Naive thymus-derived CD8-positive, alpha-beta T cell (primary cell): ENCODE measurements at places on chromosomes 13 and 19.

DNA sequence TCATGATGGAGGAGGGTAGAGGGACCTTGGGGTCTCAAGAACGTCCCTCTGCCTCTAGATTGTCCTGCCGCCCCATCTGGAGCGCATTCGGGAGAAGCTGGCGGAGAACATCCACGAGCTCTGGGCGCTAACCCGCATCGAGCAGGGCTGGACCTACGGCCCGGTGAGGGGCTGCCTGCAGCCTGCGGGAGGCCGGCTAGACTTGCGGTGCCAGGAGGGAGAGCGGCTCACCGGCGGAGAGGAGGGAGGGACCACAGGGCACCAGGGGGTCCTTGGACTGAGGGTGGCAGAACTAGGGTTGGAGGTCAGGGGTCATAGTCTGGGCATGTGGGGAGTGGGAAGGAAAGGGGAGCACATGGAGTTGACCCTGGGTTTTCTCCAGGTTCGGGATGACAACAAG lies 29.9 kb downstream of the RYR1 start:
- DNase-seq: no peak

DNA sequence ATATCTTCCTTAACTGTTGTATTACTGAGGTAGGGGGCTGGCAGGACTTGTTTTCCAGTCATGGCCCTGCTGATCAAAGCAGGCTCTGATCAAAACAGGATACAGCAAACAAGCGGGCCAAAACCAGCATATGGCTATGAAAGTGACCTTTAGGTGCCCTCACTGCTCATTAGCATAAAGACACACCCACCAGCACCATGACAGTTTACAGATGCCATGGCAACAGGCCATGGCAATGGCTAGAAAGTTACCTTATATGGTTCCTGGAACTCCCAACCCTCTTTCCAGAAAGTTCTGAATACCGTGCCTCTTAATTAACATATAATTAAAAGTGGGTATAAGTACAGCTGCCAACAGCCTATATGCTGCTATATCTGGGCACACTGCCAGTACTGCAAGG lies 551.4 kb upstream of the SGCG start:
- no peak for DNase-seq

- DNase-seq: no peak
Observed at GRCh38 chr13:40576369-40576768, 90.1 kb downstream of the FOXO1 start.

- DNase-seq: no peak
Observed at GRCh38 chr13:20672772-20673171, 30.7 kb upstream of the IL17D start.

DNA sequence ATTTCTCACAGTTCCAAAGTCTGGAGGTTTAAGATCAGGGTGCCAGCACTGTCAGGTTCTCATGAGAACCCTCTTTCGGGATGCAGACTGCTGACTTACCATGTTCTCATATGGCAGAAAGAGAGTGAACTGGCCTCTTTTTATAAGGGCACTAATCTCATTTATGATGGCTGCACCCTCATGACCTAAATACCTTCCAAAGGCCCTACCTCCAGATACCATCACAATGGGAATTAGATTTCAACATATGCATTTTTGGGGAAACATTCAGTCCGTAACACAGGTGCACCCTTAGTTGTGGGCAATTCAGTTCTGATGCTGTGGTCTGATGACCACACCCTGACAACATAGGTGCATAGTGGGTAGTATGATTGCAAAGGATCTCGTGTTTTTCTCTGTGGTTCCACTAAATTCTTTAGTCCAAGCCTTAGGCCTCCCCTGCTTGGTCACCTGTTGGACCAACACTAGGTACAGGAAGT lies 33.3 kb downstream of the GARRE1 start:
- no peak for DNase-seq

DNA sequence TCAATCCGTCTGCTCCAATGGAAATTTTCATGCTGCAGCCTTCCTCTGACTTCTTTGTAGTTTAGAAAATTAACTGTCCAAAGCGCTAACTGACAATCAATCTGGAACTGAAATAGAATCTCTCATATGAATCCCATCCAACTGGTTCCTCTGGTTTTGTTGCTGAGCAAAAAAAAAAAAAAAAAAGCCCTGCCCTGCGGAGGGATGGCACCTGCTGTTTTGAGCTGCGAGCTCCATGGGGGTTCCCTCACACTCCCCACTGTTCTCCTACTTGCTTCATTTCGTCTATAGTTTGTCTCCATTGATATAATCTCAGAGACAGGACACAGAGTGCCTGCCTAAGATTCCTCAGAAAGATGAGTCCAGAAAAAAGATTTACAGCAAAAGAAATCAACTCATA lies 33.4 kb downstream of the FAAP24 start:
- no peak for DNase-seq

DNA sequence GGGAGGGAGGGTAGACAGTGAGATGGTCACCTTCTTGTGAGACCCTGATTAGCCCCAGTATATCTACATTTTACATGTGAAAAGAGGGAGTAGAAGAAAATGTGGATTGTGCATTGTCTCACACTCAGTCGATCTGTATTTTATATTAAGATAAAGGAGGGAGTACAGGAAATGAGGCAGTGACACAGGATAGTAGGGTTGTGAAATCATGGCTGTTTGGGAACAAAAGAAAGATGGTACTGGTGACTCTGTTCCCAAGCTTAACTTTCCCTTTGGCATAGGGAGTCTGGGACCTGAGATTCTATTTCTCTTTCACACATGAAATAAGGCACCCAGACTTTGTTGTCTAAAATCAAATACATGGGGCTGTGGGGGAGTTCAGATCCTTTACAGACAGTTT lies 194.7 kb downstream of the ABCC4 start:
- no peak for DNase-seq

DNA sequence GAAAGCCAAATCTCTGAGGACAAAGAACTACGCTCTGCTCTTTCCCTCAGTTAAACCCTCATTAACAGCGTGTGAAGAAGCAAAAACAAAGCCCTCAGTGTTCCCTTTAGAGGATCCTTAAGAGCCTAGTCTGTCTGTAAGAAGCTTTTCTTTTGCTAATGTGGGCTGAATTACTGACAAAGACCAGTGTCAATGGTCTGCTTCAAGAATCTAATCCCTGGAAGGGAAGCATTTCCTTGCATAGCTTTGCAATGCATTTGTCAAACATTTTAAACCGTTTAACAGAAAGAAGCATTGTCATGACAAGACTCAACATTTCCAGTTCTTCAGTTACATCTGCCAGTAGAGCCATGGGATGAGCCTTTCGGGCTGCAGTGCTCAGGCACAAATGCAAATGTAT lies 64.9 kb downstream of the EDNRB start:
- DNase-seq: no peak

DNA sequence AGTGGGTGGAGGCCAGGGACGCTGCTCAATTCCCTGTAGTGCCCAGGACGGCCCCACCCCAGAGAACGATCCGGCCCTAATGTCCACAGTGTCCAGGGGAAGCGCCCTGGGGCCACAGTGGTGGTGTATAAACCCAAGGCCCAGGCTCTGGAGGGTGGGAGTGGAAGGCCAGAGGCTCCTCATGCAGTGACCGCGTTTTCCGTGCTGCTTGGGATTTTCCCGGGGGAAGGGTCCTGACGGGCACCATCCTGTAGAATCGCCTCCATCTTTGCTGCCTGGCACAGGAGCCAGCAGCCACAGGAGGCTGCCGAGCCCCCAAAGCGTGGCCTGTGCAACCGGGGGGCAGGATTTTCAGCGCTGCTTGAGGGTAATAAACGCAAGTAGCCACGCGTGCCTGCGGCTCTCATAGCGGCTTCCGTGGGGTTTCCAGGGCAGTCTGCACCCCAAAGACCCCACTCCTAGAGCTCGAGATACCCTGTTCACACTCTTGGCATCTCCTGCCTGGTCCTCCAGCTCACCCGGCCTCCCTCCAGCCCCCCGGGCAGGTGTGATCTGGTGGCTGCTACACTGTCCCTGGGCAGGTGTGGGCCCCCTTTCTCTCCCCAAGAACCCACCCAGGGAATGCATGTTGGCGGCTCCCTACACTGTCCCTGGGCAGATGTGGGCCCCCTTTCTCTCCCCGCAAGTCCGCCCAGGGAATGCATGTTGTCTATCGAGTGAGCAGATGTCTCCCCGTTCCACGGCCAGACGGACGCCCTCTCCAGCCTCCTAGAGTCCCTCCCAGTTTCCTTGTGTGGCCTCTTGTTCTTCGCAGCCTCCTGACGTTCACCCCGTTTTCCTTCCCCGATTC lies 2.2 kb downstream of the NCLN start:
- no peak for DNase-seq

DNA sequence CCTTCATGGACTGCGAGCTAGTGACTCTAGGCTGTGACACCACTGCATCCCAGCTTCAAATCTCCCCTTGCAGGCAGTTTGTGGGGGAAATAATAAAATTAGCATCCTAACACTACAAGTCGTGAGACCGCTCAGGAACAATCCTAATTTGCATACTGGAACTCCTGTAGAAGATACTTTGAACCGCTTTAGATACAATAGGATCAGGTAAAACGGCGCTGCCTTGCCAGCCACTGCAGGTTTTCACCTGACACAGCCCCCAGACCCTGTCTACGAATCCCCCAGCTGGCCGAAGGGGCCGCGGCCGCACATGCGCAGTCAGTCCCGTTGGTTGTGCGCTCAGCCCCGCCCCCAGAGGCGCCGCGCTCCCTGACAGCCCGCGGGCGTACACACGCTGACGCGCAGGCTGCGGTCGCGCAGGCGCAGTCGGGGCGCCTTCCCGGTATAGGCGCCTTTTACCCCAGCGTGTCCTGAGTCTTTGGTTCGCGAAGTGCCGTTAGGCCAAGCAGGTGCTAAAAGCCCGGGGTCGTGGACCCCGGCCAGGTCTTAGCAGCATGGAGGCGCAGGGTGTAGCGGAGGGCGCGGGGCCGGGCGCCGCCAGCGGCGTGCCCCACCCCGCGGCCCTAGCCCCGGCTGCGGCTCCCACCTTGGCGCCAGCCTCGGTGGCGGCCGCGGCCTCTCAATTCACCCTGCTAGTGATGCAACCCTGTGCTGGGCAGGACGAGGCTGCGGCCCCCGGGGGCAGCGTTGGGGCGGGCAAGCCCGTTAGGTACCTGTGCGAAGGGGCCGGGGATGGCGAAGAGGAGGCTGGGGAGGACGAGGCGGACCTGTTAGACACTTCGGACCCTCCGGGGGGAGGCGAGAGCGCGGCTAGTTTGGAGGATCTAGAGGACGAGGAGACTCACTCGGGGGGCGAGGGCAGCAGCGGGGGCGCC lies at the start of gene RFXAP:
Gene RFXAP (plus strand): TSS at position 419 of the 935 bp plus-strand sequence. CDS start 136 bp downstream, at position 555.
- peak; percentile 88 for DNase-seq

DNA sequence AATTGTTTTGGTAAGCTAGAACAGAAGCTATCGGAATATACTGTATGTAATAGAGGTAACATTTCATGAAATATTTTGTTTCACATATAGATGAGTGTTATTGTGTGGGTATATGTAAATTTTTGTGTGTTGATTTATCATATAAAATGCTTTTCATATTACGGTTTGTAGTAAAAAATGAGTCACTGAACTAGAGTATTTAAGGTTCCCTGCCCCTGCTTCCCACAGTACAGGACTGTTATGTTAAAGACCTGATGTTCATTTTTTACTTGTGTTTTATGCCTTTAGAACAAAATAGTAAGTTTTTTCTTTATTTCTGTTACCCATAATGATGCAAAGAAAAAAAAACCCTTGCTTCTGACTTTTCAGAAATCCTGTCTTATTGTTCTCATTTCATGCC lies 243.4 kb downstream of the ENOX1 start:
- no peak for DNase-seq

DNA sequence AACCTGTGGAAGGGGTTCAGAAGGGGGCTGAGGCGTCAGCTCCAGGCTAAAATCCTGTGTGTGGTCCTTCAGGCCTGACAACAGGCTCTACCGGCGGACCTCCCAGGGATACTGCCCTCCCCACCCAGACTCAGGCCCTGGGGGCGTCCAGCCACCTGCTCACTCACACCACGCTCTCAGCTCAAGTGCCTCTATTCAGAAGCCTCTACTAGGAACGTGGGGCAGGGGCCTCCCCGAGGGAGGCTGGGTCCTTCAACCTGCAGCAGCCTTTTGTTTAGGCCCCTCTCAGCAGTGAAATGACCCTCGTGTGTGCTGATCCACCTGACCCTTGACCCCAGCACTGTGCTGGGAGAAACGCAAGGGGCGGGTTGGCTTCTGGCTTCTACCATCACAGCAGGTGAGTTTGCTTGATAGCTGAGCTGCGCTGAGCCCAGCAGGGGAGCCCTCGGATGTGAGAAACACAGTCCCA lies 10.6 kb downstream of the PLPP2 start:
- no peak for DNase-seq

GRCh38 chr19:6055013-6055795 lies 55.1 kb downstream of the RFX2 start:
- no peak for DNase-seq

DNA sequence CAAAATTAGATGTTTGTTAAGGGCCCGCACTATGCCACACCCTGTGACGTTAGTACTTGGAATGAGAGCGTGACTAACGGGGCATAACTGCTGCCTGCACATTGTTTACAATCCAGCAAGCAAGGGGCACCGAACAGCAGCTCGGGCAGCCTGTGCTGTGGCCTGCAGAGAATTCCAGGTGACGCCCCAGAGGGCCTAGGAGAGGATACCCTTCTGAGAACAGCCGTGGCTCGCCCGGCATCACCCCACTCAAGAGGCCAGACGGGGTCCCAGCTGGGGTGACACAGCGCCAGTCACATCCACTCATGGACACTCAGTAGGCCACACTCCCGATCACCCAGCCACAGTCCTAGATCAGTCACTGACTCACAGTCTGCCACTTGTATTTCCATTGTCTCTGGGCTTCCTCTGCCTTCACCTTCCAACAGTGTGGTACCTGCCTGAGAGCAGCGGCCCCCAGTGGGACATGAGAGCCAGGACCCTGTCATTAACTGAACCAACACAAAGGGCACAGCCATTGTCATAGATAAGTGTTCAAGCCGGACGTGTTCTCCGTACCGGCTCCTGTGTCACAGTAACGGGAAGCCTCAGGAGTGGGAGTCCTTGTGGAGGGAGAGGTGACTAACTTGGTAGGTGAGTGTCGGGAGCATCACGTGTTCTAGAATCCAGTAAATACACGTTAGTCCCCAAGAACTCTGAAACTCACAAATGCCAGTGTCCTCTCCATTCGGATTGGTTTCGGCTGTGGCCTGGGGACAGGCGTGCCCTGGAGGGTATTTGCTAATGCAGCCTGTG lies 7.5 kb downstream of the ZNF331 start:
- no peak for DNase-seq

- no peak for DNase-seq
Observed at GRCh38 chr13:35764326-35765015, 288.0 kb upstream of the MAB21L1 start.

DNA sequence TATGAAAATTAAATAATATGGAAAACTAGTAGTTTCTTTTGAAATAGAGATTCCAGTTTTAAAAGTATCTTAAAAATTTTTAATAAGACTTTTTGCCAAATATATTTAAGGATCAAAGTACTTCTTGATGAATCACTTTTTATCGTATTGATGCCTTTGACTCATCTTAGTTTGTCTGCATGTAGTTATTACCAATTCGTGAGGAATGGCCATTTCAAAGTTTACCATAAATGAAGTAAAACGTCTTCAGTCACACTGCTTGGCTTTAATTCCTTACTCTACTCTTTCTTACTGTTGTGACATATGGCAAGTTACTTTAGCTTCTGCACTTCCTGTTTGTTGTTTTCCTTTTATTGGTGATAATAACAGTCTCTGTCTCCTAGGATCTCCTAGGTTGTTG lies 38.3 kb downstream of the NDFIP2 start:
- DNase-seq: no peak

- no peak for DNase-seq
Observed at GRCh38 chr13:83151308-83151660, 731.0 kb downstream of the SLITRK1 start.

GRCh38 chr13:20125783-20126165 lies 35.1 kb downstream of the GJA3 start:
- DNase-seq: no peak

- peak; percentile 58 for DNase-seq
Observed at GRCh38 chr19:40413291-40413845, at the start of gene PRX. Gene PRX, minus strand, starts transcription at chr19:40413378. Its CDS starts 5,446 bp downstream, at chr19:40407932.
